Hippocampal formation (tissue), 2 donors: ENCODE measurements at places on chromosomes 16 and 17.

GRCh38 chr17:82947051-82947991 lies 107.5 kb upstream of the ZNF750 start:
- no peak for DNase-seq

- DNase-seq = no peak
Measured at GRCh38 chr16:81520151-81520470, 75.5 kb downstream of the CMIP start.

GRCh38 chr17:75476271-75476671 lies 19.8 kb downstream of the TMEM94 start:
- peak; percentile 56 for DNase-seq

DNA sequence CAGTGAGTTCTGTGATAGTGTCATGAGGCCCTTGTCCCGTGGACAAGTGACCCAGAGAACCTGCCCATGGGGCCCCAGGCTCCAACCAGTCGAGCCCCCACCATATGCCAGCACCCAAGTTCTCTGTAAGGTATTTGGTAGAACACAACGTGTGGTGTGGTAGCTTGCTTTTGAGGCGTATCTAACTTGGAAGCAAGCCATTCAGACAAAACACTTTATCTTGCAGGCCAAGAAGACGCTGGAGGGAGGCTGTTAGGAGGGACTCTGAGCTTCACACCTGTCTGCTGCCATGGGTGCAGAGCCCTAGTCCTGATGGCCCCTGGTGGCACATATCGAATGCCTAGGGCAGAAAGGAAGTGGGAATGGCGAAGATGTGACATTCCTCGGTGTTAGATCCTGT lies 1.6 kb downstream of the NDUFAF8 start:
- no peak for DNase-seq

DNA sequence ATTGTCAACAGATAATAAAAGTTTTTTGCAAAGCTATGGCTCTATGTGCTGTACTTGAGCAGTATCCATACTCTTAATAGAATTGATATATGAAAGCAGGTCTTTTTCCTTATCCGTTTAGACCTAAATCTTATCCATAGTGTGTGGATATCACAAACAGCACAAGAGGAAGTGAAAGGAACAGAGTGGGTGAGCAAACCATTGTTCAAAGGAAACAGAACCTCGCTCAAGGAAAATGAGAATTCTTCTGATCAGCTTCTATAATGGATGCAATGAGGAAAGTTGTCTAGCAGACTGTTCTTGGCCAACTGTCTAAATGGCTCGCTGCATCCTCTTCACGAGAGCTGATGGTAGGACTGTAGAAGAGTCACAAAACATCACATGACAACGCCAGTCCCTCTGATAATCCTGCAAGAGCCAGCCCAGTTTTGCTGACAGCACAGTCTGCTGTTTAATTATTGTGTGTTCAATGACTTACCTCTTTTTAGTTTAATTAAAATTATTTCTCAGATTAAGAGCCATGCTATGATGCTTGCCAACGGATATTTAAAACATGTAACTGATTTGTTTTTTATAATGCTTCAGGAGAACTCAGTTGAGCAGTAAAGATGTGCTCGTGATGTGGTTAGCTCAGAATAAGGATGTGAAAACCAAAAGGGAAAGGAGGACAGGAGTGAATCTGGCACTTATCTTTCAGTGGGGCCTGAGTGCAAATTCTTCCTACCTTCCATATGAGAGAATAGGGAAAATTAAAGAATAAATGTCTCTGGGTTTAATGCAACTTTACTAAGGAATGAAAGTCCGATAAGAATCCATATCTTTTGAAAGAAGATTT lies 38.5 kb downstream of the WWOX start:
- DNase-seq = no peak

- DNase-seq = no peak
Measured at GRCh38 chr17:42346481-42346880, 41.8 kb downstream of the STAT3 start.

- no peak for DNase-seq
Measured at GRCh38 chr17:61625564-61625963, 34.5 kb upstream of the NACA2 start.

DNA sequence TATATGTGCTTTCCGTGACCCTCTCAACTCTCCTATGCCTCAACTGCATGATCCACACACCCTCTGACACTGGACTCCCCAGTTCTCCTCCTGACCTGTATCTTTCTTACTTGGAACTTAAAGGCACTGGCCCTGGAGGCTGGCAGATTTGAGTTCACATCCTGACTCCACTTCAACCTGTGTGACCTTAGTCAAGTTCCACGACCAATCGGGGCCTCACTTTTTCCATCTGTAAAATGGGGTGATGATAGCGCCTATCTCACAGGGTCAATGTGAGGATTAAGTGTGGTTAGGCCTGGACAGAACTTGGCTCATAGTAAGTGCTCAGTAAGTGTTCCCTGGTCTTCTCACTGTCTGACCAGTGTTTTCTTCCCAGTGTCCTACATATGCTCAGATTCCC lies 25.1 kb downstream of the MARF1 start:
- no peak for DNase-seq
